ENCODE measurements at places on chromosomes 12 and 14.

DNA sequence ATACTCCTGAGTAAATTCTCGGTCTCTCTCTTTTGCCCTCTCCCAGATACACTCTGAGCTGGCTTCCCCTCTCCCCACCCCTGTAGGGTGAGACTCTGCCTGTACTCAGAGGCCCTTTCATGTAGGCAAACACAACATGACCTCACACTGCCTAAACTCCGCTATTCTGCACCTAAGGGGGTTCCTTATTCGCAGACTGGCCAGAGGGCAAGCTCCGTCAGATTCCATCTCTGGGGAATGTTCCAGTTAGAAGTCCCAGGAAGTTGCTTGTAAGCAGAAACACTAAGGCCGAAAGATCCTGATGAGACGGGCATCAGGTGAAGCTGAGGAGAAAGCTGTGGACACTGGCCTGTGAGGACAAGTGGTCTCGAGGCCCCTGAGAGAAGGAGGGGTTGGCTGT, 165.9 kb downstream of the KTN1 start:
- no peak for DNase-seq

DNA sequence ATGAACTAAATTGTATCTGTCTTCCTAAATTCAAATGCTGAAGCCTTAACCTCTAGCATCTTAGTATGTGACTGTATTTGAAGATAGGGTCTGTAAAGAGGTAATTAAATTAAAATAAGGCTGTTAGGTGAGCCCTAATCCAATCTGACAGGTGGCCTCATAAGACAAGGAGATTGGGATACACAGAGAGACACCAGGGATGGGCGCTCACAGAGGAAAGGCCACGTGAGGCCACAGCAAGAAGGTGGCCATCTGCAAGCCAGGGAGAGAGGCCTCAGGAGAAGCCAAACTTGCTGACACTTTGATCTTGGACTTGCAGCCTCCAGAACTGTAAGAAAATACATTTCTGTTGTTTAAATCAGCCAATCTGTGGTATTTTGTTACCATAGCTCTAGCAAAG, 110.6 kb downstream of the GTF2A1 start:
- no peak for DNase-seq

DNA sequence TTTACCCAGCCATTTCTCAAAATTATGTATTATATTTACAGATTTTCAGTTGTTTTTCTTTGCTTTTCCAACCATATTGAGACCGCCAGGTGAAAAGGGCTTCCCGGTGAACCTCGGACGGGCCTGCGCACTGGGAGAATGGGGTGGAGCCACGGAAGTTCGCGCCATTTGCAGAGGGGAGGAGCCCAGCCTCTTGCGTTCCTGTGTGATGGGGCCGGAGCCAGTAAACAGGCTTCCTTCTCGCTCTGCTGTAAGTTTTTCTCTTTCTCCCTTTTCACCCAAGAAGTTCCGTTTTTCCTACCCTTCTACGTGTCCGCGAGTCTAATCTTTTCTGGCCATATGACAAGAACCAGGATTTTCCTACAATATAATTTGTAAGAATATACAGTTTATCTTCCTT, 1108.8 kb upstream of the SEL1L start:
- DNase-seq = no peak

GRCh38 chr12:106065506-106065905, 73.2 kb downstream of the NUAK1 start:
- DNase-seq = no peak

GRCh38 chr12:54413284-54414190, 5.5 kb downstream of the ITGA5 start:
- DNase-seq = peak; percentile 83

GRCh38 chr12:39105111-39105510, 199.7 kb upstream of the CPNE8 start:
- no peak for DNase-seq

GRCh38 chr12:115404761-115405470, 720.9 kb upstream of the TBX3 start:
- no peak for DNase-seq

DNA sequence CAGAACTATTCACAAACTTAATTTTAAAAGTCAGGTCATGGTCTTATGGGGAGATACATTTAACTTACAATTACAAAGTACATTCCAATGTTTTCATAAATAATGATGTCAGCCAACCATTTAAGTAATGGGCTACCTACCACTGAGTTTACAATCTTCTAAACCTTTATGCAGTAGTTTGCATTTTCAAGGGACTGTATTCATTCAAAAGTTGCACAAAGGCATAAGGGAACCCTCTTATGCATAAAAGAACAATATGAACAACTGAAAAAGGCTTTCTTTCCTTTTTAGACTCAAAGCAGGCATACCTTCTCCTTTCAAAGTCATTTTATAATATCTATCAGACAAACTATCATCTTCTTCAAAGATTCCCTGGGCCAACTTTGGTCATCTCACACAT, 230.2 kb downstream of the SLC2A13 start:
- DNase-seq = no peak

- DNase-seq = peak; percentile 88
These were observed 39.4 kb downstream of the SH2B3 start for GRCh38 chr12:111444925-111445725.

GRCh38 chr12:1828856-1829255, 8.5 kb downstream of the LRTM2 start:
- DNase-seq = no peak

DNA sequence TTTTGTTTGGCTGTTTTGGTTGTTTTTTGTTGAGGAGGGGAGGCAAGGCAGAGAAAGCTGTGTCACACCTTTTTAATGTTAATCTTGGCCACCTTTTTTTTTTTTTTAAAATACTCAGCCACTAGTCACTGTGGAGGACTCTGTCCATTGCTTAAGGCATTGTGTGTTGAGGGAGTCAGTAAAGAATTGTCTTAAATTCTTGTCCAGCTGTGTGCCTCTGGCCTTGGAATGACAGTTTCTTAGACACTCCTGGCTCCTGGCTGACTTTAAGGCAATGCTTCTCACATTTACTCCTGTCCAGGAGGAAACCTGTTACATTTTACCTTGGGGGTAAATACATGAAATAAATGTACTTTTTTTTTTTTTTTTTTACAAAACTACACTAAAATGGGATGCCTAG, 18.1 kb upstream of the SMCO2 start:
- no peak for DNase-seq

- peak; percentile 3 for DNase-seq
These were observed 556 bp downstream of the PHETA1 start for GRCh38 chr12:111368291-111368787.

- DNase-seq = no peak
These were observed 34.6 kb upstream of the NID2 start for GRCh38 chr14:52103416-52103815.

- no peak for DNase-seq
These were observed 356.7 kb downstream of the LRIG3 start for GRCh38 chr12:58563621-58564020.

DNA sequence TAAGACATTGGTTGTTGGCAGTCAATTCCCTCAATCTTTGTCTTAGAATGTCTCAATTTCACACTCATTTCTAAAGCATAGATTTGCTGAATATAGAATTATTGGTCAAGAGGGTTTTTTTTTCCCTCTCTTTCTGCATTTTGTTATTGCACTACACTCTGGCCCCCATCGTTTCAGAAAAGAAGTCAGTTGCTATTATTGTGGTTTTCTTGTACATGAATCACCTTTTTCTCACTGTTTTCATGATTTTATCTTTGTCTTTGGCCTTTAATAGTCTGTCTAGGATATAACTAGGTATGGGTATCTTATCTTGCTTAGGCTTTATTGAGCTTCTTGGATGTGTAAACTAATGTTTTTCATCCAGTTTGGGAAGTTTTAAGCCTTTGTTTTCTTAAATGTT, 194.3 kb upstream of the DAAM1 start:
- no peak for DNase-seq

DNA sequence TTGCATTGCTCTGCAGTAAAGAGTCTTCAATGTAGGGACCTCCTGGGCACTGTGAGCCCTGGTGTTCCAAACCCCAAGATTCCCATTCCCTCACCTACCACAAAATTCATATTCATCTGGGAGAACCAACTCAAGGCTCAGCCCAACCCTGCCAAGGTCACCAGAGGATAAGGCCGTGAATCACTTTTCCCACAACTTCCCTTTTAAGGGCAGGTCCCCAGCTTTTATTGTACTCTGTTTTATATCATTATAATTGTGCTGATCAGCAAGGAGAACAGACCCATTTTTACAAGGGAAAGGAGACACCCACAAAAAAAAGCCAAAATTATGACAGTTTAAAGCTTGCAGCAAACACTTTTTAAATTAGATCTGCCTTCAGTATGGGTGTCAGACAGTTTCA, 363.0 kb upstream of the FKBP4 start:
- DNase-seq = no peak

DNA sequence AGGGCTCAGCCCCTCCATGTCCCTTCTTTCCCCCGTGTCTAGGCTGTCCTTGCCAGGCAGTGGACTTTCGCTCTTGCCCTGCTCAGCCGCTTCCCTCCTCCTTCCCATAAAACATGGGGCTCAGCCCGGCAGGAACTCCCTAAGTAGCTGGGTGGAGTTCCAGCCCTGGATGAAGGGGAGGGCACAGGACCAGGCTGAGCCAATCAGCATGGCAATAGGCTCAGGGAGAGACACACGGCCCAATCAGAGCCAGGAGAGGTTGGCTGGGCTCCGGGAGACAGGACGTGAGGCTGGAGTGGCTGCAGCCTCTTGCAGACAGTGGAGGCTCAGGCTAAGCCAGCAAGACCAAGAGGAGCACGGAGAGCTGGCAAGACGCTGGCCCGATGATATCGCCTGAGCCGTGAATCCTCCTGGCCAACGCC, 54.3 kb downstream of the GALNT9 start:
- no peak for DNase-seq

GRCh38 chr14:98954349-98955000, 317.5 kb downstream of the BCL11B start:
- no peak for DNase-seq
